ENCODE measurements at places on chromosomes 5 and 9.

GRCh38 chr9:89361816-89362646 lies 43.7 kb downstream of the SECISBP2 start:
- DNase-seq, result no peak

DNA sequence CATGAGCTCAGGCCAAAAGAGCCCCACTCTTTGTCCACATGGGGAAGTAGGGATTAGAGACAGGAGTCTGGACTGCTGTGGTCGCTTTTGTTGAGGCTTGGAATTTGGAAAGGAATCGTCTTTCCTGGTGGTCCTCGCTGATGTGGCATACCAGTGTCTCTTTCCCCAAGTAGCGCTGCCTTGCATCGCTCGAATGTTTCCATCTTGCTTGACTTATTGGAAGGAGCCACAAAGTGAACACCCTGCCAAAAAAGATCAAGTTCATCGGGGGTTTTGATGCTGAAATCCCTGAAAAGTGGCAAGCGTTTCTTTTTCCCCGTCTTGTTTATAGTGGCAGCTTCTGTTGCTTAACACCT lies 161.3 kb downstream of the MACROH2A1 start:
- DNase-seq, result no peak

- DNase-seq, result no peak
Observed at GRCh38 chr9:128246471-128246870, 29.3 kb downstream of the GOLGA2 start.

DNA sequence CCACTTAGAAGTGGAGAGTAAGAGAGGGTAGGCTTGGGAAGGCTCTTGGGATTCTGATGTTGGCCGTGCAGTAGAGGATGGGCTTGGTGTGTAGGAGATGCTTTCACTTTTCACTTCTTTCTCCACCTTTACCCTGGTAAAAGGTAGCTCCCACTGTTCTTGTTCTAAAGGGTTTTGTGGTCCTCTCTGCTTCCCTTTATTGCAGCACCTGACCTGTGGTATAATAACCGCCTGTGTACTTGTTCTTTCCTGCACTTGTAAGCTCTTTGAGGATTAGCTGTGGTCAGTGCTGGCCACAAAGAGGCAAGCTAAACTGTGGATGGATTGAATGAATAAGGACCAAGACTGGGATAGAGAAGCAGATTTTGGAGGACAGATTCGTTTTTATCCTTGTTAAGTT lies 25.2 kb downstream of the KDM4C start:
- no peak for DNase-seq

GRCh38 chr9:107243742-107244141 lies 39.3 kb upstream of the RAD23B start:
- DNase-seq, result no peak

GRCh38 chr5:1507014-1507375 lies 16.8 kb downstream of the LPCAT1 start:
- DNase-seq, result no peak

DNA sequence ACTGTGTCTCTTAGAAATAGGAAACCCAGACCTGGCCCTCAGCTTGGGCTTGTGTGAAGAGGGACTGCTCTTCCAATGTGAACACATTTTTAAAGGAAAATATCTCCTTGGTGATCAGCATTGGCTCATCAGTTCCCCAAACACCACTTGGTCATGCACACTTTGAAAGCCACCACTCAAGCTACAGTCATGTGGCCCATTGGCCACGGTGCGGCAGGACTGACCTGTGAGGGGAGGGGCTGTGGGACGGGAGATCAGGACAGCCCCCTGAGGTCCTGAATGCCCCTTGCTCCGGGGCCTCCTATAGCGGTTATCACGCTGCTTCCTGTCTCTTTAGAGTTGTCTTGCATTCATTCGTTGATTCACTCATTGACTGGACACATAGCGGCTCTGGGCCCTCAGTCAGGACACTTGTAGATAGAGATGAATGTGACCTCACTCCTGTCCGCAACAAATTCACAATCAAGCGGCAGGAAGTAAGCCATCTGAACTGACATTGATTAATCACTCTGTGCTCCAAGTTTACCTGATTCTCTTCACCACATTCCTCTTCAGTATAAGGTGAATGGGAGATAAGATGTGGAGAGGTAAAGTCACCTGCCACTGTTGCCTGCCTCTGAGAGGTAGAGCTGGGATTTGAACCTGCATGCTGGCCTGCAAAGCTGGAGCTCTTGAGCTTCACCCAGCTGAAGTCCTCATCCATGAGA lies 73.1 kb downstream of the COL15A1 start:
- no peak for DNase-seq

- no peak for DNase-seq
Observed at GRCh38 chr5:40288800-40289485, 390.8 kb upstream of the PTGER4 start.

DNA sequence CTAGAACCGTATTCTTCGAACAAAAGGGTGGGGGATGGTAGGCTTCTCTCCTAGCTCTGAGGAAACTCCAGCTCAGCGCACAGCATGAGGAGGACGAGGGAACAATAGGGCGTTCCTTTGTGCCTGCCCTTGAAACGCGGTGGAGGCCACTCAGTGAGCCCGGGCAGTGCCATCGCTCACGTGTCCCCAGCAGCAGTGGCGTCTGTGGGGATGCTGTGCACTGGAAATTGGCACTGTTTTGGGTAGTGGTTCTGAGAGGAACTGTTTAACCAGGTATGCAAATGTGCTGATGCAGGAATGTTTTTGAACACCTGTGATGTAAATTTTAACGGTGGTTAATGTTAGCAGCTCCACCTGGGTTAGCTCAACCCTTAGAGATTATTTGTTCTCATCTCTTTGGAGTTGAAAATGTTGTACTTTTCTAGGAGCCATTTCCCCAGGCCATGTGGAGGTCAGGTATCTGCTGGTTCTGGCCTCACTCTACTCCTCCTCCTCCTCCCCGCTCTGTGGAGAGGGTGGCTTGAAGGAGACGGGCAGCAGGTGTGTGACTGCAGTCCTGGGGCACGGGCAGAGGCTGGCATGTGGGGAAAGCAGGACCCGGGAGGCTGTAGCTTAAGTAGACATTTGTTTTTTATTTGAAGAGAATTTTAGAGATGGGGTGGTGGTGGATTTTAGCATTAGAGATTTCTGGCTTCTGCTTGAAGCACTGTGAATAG lies 48.3 kb downstream of the EHMT1 start:
- DNase-seq, result no peak

DNA sequence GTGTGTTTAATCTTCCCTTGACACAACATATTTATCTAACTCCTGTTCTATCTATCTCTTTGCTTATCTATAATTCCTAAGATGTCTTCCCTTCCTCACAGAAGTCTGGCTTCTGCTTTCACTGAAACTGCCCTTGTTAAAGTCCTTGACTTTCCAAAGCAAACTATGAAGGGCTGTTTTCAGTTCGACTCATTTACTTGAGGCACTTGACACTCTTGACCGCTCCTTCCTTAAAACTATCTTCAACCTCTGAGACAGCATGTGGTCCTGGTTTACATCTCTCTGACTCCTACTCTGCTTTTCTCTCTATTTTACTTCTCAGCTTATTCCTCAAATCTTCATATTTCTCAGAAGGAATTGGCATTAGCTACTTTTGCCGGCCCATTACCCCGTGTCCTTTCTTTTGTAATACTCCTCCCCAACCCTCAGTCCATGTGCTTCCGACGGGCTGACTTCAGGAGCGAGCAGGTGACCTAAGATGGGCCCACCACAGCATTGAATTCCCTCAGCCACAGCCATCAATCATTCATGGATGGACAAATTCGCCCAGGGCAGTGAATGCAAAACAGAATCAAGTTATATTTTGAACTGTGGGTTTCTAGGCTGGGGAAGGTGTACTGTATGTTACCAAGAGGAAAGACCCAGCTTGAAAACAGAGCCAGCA lies 1089.2 kb downstream of the PTPRD start:
- no peak for DNase-seq

DNA sequence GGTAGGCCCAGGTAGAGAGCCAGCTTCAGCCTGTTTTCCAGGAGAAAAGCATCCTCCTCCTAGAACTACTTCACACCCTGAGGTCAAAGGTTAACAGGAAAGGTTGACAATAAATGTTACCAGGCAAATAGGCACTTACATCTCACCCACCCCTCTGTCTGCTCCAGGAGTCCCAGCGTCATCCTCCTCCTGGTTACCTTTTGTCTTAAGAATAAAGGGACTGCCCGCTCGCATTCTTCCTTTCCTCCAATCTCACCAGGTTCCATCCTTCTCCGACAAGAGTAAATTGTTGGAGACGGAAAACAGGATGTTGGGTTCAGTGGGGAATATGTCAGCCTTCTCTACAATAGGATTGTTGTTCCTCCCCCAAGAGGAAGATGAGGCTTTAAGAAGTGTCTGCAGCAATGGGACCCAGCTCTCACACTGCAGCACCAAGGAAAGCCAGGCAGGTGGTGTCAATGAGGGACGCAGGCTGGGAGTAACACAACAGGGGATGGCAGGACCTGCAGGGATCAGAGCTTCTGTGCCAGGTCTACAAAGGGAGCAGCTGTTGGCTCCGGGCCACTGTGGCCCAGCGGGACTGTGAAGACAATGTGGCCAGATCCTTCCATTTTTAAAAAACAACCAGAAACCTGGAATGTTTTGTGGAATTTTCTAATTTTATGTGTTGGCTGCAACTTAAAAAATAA lies 29.0 kb downstream of the FAT2 start:
- DNase-seq, result no peak

- DNase-seq, result no peak
Observed at GRCh38 chr9:101462558-101462957, 27.0 kb upstream of the ALDOB start.

- peak; percentile 5 for DNase-seq
Observed at GRCh38 chr5:17189381-17190036, 27.9 kb upstream of the BASP1 start.

GRCh38 chr9:129130791-129131190 lies 19.6 kb downstream of the PTPA start:
- DNase-seq, result no peak

DNA sequence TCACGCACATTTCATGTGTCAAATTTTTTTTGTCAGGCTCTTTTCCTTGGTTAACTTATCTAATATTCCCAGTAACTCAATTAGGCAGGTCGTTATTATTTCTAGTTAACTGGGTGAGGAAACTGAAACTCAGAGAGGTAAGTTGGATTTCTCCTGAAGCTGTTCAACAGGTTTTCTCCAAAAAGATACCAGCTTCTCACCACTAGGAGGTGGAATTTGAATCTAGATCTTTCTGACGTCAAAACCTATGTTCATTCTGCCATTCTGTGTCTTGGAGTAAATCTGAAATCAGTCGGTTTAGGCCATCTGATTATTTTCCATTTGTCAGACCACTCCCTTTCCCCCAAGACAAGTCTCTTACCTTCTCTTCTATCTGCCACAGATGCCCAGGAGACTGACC lies 572.9 kb downstream of the ACTL7B start:
- DNase-seq, result no peak

DNA sequence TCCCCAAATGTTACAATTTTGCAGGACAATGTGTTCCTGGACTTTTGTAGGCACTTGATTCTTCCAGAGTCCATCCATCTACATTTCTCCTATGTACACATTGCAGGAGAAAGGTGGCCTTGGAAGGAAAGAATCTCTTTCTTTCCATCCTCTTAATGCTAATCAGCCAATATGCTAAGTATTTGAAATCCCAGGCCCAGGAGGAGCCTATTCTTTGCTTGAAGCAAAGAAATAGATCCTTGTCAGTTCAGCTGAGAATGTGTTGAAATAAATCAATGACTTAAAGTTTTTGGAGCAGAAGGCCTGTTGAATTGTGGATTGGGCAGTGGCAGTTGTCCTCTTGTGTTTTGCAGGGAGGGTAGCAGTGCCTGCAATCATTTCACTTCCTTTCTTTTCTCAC lies 113.3 kb downstream of the PTTG1 start:
- no peak for DNase-seq

GRCh38 chr5:90113108-90113507 lies 296.4 kb downstream of the CETN3 start:
- no peak for DNase-seq

DNA sequence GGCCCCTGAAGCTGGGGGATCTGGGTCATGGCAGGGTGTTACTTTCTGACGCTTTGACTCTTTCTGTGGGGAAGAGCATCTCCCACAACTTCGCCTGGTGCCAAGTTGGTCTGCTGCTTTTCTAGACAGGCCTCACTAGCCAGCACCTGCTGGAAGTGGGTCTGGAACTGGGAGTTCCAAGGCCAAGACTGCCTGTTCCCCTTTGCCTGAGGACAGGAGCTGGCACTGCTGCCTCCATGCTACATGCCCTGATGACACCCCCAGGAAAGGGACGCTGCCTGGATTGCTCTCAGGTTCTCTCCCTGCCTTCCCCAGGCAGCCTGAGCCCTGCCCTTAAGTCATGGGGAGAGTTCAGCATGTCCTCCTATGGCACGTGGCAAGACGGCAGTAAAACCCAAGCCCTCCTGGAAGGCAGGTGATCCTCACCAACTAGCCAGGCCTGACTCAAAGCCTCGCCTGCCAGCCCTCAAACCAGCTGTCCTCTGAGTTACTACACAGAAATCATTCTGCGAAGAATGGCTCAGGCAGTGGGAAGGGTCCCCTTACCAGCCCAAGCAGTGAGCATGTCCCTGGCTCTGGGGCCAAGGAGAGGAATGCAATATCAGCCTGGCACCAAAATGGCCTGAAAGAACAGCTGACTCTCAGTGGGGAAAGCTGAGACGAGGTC lies 35.8 kb downstream of the SEC61B start:
- DNase-seq, result no peak

DNA sequence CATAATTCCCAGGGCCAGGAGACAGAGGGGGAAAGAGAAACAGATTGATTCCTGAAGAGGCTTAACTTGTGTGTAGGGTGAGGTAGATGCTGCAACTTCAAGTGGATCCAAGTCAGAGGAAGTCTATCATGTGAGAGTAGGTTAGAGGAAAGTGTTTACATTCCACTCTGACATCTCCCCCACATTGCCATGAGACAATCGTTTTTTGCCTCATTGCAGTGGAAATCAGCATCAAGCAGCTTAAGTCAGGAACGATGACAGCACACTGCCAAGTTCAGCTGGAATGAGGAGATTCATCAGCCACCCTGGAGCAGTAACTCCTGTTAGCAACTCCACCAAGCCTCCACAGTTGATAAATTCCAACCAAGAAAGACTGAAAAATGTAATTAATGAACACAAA lies 689.7 kb upstream of the MEF2C start:
- DNase-seq, result no peak

GRCh38 chr9:135613946-135614805 lies 25.2 kb downstream of the GLT6D1 start:
- no peak for DNase-seq

GRCh38 chr9:135665795-135666189 lies 2.7 kb downstream of the LCN9 start:
- no peak for DNase-seq

DNA sequence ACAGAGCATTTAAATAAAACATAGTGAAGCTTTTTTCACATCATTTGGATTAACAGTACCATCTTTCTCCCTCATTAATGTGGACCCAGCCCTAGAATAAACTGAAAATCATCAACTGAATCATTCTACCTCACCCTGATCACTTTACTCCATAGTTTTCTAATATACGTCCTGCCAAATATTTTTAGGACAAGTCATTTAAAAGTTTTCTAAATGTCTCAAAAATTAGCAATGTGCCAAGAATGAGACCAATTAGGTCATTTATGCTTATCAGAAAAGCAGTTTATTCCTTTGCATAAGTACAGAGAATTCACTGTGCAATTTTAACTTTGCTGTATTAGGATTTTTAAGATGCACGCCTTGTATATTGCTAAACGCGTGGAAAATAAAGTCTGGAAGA lies 284.4 kb downstream of the PIK3R1 start:
- no peak for DNase-seq

- no peak for DNase-seq
Observed at GRCh38 chr5:109450129-109450877, 40.5 kb upstream of the PJA2 start.

GRCh38 chr5:176774216-176775171 lies 35.9 kb upstream of the UNC5A start:
- DNase-seq, result no peak
